HuH-7.5 (cell line): ENCODE measurements at places on chromosomes 11 and 22.

GRCh38 chr11:15883455-15883920 lies 472.9 kb downstream of the SOX6 start:
- DNase-seq: no peak

DNA sequence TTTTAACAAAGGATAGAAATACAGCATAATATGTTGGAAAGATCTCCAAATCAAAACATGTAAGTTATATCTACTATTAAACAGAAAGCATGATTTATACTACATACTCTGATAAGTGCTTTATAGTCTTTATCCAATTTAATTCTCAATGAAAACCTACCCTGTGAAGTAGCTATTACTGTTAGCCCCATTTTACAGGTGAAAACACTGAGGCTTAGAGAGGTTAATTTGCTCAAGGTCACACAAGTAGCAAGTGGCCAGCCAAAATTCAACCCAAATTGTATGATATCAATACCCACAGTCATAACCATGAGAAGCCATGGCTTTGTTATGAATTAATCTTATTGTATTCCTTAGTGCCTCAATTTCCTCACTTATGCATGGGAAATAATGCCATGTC lies 675 bp upstream of the OR5AN1 start:
- no peak for DNase-seq

- DNase-seq: no peak
Measured at GRCh38 chr11:63560506-63561180, 2.5 kb downstream of the PLAAT2 start.

DNA sequence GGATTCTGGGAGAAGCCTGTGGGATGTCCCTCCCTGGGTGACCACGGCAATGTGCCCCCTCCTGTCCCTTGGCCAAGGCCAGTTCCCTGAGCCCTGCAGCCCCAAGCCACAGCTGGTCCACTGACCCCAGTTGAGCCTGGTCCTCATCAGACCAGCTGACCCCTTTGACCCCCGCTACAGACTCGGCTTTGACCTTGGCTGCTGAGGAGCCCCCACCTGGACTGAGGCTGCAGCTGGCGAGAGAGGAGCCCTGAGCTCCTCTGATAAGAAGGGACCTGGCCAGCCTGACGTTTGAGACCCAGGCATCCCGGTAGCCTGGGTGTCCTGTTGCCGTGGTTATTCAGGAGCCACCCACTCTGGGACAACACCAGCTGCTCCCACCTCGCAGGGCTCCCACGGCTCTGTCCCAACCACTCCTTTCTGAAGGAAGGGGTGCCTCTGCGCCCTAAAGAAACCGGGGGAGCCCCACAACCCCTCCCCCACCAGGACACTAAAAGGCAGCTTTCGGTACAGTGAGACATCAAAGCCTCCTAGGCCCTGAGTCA lies 3.0 kb downstream of the ASCL2 start:
- DNase-seq: no peak

DNA sequence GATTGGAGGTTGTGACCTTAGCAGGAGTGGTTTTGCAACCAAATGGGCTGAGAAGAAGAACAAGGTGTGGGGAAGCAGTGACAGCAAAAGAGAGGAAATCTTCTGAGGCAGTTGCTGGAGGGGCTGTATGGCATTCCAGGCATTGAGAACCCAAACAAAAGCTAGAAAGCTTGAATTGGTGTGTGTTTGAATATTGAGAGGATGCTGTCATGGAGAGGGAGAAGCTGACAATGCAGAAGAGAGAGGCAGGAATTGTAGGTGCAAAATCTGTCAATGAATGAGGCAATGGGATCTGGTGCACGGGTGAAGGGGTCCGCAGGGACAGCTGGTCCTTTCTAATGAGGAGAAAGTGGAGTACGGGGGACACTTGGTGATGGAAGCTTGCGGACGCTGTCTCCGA lies 123.4 kb downstream of the C11orf91 start:
- no peak for DNase-seq

DNA sequence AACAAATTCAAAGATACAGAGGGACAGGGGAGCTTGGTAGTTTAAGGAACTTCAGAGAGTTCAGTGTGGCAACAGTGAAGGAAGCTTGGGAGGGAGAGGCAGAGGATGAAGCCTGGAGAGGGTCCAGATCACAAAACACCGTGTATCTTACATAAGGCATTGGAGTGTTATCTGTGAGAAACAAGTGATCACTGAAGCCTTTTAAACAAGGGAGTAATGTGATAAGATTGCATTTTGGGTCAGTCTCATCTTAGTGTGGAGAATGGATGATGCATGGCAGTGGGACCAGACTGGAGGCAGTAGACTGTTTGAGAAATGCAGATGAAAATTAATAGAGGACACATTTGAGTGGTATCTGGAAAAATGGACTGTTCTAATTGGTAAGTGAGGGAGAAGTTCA lies 79.4 kb downstream of the EXT2 start:
- no peak for DNase-seq

GRCh38 chr22:40511604-40512003 lies 124.9 kb downstream of the MRTFA start:
- DNase-seq: no peak

DNA sequence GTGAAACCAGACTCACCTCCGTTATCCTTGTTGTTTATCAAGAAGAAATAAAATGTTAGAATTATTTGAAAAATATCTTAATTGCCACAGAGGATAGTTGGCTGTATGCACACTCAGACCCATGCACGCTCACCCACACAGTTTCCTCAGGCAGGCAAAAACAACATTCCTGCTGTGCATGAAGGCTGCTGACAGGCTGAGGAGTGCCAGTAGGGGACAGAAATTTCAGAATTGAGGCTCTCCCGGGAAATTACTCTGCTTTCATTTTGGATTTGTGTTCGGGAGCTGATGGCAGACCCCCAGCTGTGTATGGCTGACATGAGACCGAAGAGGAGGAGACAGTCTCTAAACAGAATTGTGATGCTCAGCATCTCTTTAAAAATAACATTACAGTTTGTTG lies 87.5 kb downstream of the AMOTL1 start:
- DNase-seq: no peak

DNA sequence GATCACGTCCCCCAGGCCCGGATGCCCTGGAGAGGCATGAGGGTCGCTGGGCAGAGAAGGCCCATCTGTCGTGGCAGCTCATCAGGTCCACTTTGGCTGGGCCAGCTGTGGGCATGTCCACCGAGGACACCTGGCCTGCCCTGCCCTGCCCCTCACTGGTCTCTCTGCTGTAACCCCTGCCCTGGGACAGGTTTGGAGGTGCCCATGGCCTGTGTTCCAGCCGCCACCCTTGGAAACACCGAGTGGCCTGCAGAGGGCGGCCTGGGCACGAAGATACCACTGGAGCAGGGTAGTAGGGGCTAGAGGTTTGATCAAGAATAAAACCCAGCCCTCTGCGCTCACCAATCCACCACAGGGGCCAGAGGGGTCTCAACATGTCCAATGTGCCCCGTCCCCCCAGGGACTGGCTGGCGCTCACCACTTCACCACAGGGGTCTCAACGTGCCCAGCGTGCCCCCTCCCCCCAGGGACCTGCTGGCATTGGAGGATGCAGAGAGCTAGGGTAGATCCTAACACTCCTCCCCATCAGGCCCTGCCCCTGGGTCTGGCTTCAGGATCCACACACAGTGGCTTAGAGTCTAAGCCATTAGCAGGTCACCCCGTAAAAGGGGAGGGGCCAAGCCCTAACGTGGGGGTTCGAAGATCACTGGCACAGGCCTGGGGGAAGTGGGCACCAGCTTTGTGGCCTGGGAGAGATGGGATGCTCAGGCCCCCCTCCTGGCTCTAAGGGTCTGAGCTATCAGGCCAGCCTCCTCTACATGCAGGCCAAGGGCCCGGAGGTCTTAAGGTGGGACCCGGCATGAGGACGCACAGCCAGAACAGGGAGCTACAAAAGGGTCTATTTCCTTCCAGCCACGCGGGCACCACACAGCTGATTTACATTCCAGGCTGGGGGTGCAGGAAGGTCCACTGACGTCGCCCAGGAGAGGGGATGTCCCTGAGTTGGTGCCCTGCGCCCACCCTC lies 1.3 kb upstream of the HDAC10 start:
- DNase-seq: peak; percentile 84

- DNase-seq: no peak
Measured at GRCh38 chr22:44793106-44793505, 40.7 kb downstream of the ARHGAP8 start.

DNA sequence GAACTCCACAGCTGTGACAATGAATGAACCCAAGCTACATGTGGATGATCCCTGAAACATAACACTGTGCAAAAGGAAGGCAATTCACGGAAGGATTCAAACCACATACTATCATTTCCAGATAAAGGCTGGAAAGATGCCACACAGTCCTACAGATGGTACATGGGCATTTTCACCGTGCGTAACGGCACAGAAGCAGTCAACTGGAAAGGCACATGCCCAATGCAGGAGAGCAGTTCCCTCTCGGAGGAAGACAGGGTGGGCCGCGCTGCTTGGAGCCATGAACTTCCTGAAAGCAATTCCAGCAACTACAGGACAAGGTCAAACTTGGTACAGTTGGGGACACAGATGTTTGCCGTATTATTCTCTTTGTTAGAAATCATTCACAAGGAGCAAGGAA lies 103.7 kb downstream of the SHANK2 start:
- DNase-seq: no peak

- no peak for DNase-seq
Measured at GRCh38 chr11:119787074-119787461, 58.1 kb upstream of the NECTIN1 start.

DNA sequence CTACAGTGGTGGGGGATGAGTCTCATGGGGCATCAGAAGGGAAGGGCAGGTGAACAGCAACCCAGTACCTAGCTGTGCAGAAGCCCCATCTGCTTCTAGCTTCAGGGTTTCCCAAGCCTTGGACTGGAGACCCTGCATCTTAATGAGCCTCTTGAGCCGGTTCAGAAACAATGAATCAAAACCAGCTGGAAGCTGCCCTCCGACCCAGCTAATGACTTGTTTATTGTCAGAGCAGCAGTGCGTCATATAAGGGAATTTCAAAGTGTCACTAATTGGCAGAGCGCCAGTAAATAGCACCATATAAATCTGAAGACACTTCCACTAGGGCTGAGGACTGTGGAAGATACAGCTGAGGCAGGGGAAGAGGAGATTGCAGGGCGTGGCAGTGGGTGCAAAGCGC lies 57.5 kb downstream of the RPUSD4 start:
- no peak for DNase-seq

- DNase-seq: no peak
Measured at GRCh38 chr11:61539006-61539405, 30.5 kb downstream of the LRRC10B start.

DNA sequence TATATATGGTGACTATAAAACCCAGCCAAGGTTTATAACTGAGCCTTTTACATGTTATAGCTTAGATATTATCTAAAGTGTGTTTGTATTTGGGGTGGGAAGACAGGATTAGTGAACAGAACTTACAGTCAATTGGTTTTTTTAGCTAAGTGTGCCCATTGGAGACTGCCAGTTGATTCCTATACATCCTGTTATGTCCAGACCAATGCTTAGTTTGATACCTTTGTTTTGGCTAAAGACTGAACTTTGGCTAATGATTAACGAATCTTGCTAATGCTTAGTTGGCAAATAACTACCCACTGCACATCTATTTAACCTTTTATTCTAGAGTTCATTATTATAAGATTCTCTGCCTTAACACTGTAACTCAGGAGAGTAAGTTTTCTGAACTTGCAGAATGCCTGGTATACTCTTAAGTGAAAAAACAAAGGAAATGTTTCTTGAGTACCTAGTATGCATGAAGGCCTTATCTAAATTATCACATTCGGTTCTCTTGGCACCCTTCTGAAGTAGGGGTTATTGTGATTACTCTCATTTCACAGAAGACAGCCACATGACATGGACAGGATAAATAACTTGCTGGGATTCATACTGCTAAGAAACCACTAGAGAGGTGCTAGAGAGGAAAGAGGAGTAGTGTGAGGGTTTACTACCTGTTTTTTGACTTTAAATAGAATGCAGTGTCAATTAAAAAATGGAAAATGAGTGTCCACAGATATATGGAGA lies 54.0 kb downstream of the KREMEN1 start:
- no peak for DNase-seq

DNA sequence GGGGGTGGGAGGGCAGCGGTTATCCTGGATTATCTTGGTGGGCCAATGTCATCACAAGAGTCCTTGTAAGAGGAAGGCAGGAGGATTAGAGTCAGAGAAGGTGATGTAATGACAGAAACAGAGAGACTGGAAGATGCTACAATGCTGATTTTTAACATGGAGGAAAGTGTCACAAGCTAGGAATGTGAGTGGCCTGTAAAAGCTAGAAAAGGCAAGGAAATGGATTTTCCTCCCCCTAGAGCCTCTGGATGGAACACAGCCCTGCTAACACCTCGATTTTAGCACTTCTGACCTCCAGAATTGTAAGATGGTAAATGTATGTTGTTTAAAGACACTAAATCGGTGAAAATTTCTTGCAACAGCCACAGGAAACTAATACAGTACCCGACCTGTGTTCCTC lies 109.3 kb downstream of the MN1 start:
- DNase-seq: no peak

- no peak for DNase-seq
Measured at GRCh38 chr11:125163431-125164063, 1.0 kb upstream of the PKNOX2 start.

- DNase-seq: no peak
Measured at GRCh38 chr11:128573638-128574037, 13.7 kb downstream of the ETS1 start.

GRCh38 chr11:14842002-14842401 lies 50.0 kb downstream of the CYP2R1 start:
- DNase-seq: no peak

DNA sequence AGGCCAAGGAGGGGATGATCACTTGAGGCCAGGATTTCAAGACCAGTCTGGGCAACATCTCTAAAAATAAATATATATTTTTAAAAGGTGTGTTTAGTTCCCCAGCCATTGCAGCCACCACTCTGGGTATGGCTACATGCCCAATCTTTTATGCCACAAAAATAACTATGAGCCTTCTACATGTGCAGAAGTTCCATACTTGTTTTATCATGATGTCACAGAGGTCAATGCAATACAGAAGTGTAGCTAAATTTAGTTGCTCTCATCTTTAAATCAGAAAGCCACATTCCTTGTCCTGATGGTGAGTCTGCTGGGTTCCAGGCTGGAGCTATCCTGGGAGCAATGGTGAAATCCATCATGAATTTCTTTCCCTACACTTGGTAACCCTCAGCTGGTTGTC lies 436.3 kb downstream of the DYNC2H1 start:
- DNase-seq: no peak

GRCh38 chr11:69002570-69003231 lies 10.3 kb downstream of the MRGPRF start:
- no peak for DNase-seq

- no peak for DNase-seq
Measured at GRCh38 chr11:78190374-78190773, 1.7 kb downstream of the USP35 start.

- no peak for DNase-seq
Measured at GRCh38 chr22:27499121-27499520, 302.4 kb downstream of the MN1 start.
